Activated CD4-positive, alpha-beta T cell treated with anti-CD3 and anti-CD28 coated beads, Interleukin-2, amount 10 ng/mL, durations not matched to agents 7 days and 5 days (primary cell): ENCODE measurements at places on chromosomes 12 and 14. TPM values are rescaled to one million over a fixed set of nuclear protein-coding genes. Genes with fewer than 3 reads are reported as not detected.

DNA sequence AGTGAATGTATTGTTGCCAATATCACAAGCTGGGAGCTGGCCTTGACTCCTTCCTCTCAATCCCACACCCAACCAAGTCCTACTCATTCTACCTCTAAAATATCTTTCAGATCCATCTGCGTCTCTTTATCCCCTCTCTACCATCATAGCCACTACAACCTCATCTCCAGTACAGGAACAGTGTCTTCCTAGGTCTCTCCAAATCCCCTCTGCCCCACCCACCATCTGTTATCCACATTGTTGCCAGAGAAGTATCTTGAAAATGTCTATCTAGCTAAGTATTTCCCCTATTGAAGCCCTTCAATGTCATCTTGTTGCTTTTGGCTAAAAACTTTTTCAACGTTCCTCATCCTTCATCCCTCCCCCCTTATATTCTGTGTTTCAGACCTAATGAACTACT lies 244.7 kb downstream of the C12orf75 start:
- H3K4me3 ChIP-seq: no peak overlapping the region
- H3K36me3 ChIP-seq: no peaks in the 10 kb centered on the region
- H3K4me1 ChIP-seq: peaks cover under 1% of the 10 kb centered on the region
- DNase-seq: no peak
- H3K27ac ChIP-seq: no peak overlapping the region

GRCh38 chr14:101875727-101876554 lies 88.4 kb upstream of the DYNC1H1 start:
- H3K27me3 ChIP-seq: no peaks in the 10 kb centered on the region
- peaks cover 74% of the 10 kb centered on the region for H3K4me1 ChIP-seq
- no peak for DNase-seq

DNA sequence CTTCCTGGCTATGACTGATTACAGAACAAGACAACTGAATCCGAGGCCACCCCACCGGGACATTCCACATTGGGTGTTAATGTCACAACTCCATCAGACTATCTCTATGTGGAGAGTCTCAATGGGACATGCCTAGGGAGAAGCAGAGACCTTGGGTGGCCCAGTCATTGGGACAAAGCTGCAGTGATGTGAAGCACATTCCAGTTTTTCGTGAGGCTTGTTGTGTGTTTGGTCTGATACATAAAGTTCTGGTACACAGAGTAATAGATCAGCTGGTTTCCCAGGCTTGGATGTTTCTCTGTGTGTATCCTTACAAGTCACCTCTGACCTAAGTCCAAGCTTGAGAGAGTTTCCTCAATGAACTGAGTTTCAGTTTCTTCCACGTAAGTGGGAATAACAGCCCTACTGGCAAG lies 42.3 kb downstream of the CPM start:
- peaks cover 24% of the 10 kb centered on the region for H3K4me1 ChIP-seq
- H3K27me3 ChIP-seq: no peaks in the 10 kb centered on the region
- peak overlapping the region; percentile 21 for H3K27ac ChIP-seq
- DNase-seq: no peak
- no peak overlapping the region for H3K4me3 ChIP-seq

DNA sequence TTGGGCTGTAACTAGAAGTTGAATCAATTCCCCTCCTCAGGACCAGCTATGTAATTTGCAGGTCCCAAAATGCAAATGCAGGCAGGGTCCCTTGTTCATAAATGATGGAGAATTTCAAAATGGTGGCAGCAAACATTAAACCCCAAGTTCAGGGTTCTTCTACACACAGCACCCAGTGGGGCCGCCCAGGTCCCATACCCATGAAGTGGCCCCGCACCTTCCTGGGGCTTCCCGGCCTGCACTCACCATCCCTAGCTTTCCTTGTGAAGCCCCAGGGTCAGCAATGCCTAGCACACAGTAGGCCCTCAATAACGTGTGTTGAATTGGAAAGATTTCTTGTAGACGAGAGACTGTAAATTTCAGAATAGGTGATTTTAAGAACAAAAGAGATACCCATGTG lies 76.0 kb downstream of the NTF3 start:
- no peak overlapping the region for H3K4me3 ChIP-seq
- no peaks in the 10 kb centered on the region for H3K4me1 ChIP-seq
- peaks cover 7% of the 10 kb centered on the region for H3K27me3 ChIP-seq
- H3K36me3 ChIP-seq: no peaks in the 10 kb centered on the region
- DNase-seq: no peak
- no peak overlapping the region for H3K27ac ChIP-seq

DHRS1 gene
- total RNA-seq: 31.7 TPM
